ENCODE measurements at places on chromosomes 1 and 21. TPM values are rescaled to one million over a fixed set of nuclear protein-coding genes. Genes with fewer than 3 reads are reported as not detected.

DNA sequence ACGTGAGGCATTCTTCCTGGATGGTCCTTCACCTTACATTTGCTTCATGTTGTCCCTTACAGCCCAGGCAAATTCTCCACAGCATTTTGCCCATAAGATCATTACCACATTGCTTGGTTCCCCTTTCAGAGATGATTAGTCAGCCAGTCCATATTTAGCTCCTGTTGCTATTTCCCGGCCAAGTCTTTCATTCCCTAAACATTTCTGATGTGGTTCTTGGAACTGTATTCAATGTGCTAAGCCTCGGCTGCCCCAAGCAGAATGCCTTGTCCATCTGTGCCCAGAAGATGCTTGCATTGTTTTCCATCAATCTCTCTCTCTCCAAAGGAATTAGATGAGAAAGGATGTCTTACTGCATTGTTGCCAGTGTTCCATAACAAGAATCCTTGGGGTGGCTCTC is 420.9 kb upstream of the CAMK1G start:
- DNase-seq, result no peak

DNA sequence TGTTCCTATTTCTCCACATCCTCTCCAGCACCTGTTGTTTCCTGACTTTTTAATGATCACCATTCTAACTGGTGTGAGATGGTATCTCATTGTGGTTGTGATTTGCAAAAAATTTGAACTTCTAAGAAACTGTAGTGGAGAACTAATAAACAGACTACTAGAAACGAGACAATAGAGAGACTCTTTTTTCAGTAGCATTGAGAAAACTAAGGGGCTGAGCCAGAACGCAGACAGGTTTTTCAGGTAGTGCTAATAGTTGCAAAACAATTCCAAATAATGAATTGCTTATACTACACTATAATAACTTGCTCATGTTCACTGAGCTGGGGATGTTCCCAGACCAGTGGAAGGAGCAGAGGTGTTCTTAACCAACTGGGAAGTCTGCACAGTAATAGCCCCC is 98.8 kb upstream of the DPH5 start:
- DNase-seq, result no peak

- DNase-seq, result no peak
These were observed 34.8 kb upstream of the ATP6V1G3 start for GRCh38 chr1:198575292-198575691.

DNA sequence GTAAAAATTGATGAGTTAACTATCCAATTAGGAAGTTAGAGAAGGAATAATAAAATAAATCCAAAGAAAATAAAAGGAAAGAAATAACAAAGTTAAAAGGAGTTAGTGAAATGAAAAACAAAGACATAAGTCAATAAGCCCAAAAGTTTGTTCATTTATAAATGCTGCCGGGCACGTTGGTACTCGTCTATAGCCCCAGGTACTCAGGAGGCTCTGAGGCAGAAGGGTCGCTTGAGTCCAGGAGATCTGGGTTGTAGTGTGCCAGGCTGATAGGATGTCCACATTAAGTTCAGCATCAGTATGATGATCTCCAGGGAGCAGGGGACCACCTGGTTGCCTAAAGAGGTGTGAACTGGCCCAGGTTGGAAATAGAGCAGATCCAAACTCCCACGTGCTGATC is 35.5 kb upstream of the VANGL1 start:
- DNase-seq, result no peak

- DNase-seq, result no peak
These were observed 1.8 kb downstream of the CCDC17 start for GRCh38 chr1:45621895-45622523.

GRCh38 chr1:64469977-64470664 is at the start of gene CACHD1:
Gene CACHD1 (plus strand): TSS chr1:64470129. CDS start chr1:64470745, 616 bp downstream.
- DNase-seq, result no peak

DNA sequence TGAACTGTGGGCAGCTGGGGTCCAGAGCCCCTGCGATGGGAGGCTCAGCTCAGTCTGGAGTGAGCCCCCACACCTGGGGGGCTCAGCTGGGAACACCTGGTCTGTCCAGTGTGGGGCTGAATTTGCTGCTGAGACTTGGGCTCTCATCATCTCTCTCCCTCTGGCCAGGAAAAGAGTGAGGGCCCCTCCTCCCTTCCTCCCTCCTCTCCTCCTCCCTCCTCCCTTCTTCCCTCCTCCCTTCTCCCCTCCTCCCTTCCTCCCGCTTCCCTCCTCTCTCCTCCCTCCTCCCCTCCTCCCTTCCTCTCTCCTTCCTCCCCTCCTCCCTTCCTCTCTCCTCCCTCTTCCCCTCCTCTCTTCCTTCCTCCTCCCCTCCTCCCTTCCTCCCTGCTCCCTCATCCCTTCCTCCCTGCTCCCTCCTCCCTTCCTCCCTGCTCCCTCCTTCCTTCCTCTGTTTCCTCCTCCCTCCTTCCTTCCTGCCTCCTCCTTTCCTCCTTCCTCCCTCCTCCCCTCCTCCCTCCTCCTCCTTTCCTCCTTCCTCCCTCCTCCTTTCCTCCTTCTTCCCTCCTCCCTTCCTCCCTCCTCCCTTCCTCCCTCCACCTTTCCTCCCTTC is 23.5 kb upstream of the PEX10 start:
- no peak for DNase-seq

- no peak for DNase-seq
These were observed 791 bp upstream of the PIK3R3 start for GRCh38 chr1:46133181-46133658.

DNA sequence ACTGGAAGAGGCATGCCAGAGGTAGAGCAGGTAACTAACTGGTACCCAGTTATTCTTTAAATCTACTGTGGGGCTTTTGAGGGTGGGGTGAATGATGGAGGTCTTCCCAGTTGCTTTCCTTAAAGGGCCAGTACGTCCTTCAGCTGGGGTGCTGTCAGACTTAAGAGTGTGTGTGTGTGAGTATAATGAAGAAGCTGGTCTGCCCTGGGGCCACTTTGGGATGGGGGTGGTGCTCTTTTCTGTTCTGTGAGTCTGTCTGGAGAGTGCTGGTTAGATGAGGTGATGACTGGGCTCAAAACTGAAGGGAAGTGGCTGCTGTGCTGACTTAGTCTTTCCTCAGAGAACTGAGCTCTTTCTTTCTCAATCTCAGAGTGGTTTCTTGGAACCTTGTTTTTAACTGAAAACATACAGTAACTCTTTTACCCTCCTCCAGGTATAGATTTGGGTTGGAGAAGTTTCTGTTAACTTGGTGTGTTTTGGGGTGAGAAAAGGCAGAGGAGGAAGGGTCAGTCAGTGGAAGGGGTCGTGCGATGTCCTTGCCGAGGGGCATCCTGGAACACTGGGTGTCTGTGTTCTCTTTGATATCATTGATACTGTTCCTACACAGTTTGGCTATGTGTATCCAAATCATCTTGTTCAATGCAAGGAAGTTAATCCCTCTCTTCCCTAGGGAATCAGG is 746 bp downstream of the MACF1 start:
- DNase-seq, result no peak

DNA sequence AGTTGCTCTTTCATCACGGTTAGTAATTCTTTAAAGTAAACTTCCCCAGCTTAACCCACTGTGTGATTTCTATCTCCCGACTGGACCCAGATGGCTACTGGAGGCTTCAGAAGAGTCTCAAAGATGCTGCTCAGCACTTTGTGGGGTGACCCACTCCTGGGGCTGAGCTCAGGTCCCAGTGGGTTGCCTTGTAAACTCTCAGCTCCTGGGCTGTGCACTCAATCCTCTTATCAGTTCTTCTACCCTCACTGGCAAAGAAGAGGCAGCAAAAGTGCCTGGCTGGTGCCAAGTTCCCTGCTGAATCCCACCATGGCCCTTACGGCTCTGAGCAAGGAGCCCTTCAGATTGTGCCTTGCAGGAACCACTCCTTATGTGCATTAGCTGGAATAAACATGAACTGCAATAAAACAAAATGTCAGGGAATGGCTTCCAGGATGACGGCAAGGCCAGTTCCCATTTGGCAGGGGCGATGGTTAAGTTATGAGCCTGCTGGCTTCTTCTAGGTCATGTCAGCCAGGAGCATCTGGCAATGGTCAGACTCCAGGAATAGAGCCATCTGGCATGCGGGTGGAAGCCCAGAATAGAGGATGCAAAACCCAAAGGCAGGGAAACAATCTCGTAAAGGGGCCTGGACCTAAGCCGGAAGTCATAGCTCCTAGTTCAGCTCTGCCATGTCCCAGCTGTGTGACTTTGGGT is 6.8 kb downstream of the MYOC start:
- DNase-seq, result no peak

DNA sequence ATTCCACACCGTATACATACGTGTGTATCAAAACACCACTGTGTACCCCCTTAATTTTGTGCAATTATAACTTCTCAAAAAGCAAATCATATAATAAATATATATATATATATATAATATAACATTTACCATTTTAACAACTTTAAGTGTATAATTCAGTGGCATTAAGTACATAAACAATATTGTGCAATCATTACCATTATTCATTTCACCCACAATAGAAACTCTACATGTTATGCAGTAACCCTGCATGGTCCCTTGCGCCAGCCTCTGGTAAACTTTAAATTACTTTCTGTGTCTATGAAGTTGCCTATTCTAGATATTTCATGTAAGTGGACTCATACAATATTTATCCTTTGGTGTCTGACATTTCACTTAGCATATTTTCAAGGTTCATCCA is 13.1 kb downstream of the ZMYM4 start:
- no peak for DNase-seq

B3GALT5 gene
- total RNA-seq, result 1.1 TPM

- no peak for DNase-seq
These were observed 30.1 kb downstream of the LRIG2 start for GRCh38 chr1:113103048-113103447.
